ENCODE measurements at places on chromosomes 7 and 10. TPM values are rescaled to one million over a fixed set of nuclear protein-coding genes. Genes with fewer than 3 reads are reported as not detected.
A peak's percentile ranks its signal among the peaks of the same experiment; 100 is the strongest.

The CALHM2 gene
- total RNA-seq, result 135 TPM

DNA sequence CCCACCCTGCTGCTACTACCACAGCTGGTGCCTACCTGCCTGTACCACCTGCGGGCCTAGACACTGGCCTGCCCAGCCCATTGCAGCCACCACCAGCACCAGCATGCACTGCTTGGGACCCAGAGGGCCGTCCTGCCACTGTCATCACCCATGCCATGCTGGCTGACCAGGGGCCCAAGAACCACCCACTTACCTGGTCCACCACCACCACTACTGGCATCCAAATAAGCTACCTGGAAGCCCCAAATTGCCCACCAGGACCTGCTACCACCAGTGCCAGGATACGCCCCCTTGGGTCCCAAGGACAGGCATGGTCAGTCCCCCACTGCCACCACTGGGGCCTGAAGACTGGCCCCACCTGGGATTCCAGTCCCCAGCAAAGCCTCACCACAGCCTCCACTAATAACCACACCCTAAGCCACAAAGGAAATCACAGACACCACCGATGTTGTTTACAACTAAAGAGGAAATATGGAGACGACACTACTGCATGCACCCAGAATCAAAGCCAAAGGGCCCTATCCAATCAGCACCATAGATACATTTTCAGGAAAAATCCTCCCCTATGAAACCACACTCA is 70.5 kb upstream of the DIP2C start:
- no peak for DNase-seq
- no peak overlapping the region for H3K27ac ChIP-seq
- H3K4me3 ChIP-seq, result no peak overlapping the region
- H3K36me3 ChIP-seq, result peaks cover 7% of the 10 kb centered on the region
- peaks cover 20% of the 10 kb centered on the region for H3K27me3 ChIP-seq
- H3K4me1 ChIP-seq, result peaks cover 9% of the 10 kb centered on the region

- peaks cover 49% of the 10 kb centered on the region for H3K36me3 ChIP-seq
- no peaks in the 10 kb centered on the region for H3K27me3 ChIP-seq
- peak overlapping the region; percentile 94 for H3K27ac ChIP-seq
- peak; percentile 82 for DNase-seq
Observed at GRCh38 chr10:72086466-72087391, 1.6 kb downstream of the SPOCK2 start.

DNA sequence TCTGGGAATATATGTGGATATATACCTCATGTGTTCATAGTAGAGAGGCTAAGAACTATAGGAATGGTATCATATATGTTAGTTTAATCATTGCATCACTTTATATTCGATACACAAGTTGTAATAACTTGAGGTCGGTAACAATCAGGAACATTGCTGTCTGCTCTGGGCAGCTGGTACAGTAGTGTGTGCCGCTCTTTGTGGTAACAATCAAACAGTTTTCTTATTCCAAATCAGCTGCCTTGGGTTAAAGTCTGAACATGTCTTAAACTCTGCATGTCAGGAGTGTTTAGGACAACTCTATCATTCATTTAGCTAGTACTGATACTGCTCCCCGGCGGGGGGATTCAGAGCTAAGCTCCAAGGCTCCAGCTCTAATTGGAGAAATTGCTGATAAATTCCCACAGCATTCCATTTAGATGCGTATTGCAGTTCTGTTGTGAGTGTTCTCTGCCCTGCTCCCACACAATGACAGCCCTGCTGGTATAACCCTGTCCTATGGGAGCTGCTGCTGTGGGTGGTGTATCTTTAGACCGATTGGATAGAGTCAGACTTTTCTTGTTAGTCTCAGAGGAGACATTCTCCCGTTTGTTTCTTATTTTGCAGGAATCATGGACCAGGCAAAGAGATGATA is 707.5 kb upstream of the FZD8 start:
- H3K27ac ChIP-seq, result no peak overlapping the region
- H3K4me3 ChIP-seq, result no peak overlapping the region
- H3K4me1 ChIP-seq, result no peaks in the 10 kb centered on the region
- no peaks in the 10 kb centered on the region for H3K36me3 ChIP-seq

The FAM180A gene
- total RNA-seq, result not detected

GRCh38 chr7:80440883-80441282 is 71.0 kb downstream of the GNAT3 start:
- no peaks in the 10 kb centered on the region for H3K4me1 ChIP-seq
- DNase-seq, result no peak
- no peaks in the 10 kb centered on the region for H3K27me3 ChIP-seq
- H3K4me3 ChIP-seq, result no peak overlapping the region

- peaks cover 9% of the 10 kb centered on the region for H3K4me1 ChIP-seq
- H3K4me3 ChIP-seq, result no peak overlapping the region
- no peaks in the 10 kb centered on the region for H3K27me3 ChIP-seq
- no peak overlapping the region for H3K27ac ChIP-seq
Observed at GRCh38 chr7:32532716-32533115, 37.4 kb downstream of the AVL9 start.

- no peak overlapping the region for H3K27ac ChIP-seq
- H3K4me1 ChIP-seq, result peaks cover 25% of the 10 kb centered on the region
- no peak for DNase-seq
- no peaks in the 10 kb centered on the region for H3K27me3 ChIP-seq
- no peak overlapping the region for H3K4me3 ChIP-seq
Observed at GRCh38 chr7:97868788-97869187, 3.4 kb downstream of the ASNS start.

GRCh38 chr10:34291466-34292193 is 523.5 kb downstream of the PARD3 start:
- no peaks in the 10 kb centered on the region for H3K36me3 ChIP-seq
- H3K27ac ChIP-seq, result no peak overlapping the region

The CNPY1 gene
- total RNA-seq, result not detected

DNA sequence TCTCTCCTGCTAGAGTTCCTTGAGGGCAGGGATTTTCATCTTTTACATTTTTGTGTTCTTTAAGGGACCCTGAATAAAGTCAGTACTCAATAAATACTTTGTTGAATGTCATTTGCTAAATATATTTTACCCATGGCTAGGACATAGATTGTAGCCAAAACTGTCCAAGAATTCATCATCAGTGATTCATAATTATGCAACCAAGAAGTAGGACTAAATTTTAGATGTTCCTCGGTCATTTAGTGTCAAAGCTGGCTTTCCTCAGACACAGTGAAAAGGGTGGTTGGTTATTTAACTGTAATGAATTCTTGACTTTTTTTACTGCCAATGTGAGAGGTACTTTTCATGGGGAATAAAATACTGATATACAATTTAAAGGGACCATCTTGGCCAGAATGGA is 3.3 kb downstream of the NUDT13 start:
- peaks cover 15% of the 10 kb centered on the region for H3K4me1 ChIP-seq
- no peak overlapping the region for H3K27ac ChIP-seq
- peaks cover 25% of the 10 kb centered on the region for H3K36me3 ChIP-seq

DNA sequence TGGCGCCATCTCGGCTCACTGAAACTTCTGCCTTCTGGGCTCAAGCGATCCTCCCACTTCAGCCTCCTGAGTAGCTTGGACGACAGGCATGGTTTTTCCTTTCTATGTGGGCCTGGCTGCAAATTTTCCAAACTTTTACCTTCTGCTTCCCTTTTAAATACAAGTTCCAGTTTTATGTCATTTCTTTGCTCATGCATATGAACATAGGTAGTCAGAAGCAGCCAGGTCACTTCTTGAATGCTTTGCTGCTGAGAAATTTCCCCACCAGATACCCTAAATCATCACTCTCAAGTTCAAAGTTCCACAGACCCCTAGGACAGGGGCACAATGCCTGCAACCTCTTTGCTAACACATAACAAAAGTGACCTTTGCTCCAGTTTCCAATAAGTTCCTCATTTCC is 21.6 kb upstream of the RPEL1 start:
- no peak overlapping the region for H3K4me3 ChIP-seq
- DNase-seq, result no peak
- H3K36me3 ChIP-seq, result no peaks in the 10 kb centered on the region
- no peaks in the 10 kb centered on the region for H3K4me1 ChIP-seq

The REPIN1 gene
- total RNA-seq, result 40.9 TPM

DNA sequence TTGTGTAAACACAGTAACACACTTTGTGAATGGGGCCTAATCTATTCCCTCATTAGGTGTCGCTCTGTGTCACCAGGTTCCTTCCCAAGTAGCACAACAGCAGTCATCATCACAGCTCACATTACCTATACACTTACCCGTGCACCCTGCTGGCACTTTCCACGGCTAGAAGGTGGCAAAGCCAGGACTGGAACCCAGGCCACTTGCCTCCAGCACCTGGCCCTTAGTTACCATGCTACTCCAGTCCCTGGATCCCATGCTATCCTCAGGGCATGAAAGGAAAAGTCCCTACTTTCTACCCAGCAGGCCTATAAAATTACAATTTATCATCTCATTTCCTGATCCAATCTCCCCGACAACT is 18.4 kb downstream of the SMURF1 start:
- H3K27ac ChIP-seq, result no peak overlapping the region
- H3K27me3 ChIP-seq, result no peaks in the 10 kb centered on the region
- peaks cover 17% of the 10 kb centered on the region for H3K4me1 ChIP-seq

The MAD1L1 gene
- 82.7 TPM for total RNA-seq

DNA sequence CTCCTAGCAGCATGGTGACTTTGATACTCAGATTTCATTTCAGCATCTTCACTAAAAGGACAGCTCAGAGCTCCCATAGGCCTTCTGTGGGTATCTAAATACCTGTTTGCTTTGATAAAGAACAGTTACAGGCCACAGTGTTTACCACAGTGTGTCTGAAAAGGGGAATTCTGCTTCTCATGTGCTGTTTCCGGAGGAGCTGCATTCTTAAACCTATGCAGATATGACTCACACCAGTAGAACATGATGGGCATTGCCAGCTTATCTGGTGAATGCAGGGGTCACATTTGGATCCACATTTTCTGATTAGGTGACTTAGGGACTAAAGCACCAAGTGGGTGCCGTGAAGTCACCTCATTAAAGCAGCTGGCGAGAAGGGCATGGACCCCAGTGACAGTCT is 52.6 kb downstream of the TRRAP start:
- H3K27me3 ChIP-seq, result no peaks in the 10 kb centered on the region
- peaks cover 6% of the 10 kb centered on the region for H3K4me1 ChIP-seq
- H3K36me3 ChIP-seq, result peaks cover 69% of the 10 kb centered on the region
- DNase-seq, result no peak
- no peak overlapping the region for H3K27ac ChIP-seq
- H3K4me3 ChIP-seq, result no peak overlapping the region

DNA sequence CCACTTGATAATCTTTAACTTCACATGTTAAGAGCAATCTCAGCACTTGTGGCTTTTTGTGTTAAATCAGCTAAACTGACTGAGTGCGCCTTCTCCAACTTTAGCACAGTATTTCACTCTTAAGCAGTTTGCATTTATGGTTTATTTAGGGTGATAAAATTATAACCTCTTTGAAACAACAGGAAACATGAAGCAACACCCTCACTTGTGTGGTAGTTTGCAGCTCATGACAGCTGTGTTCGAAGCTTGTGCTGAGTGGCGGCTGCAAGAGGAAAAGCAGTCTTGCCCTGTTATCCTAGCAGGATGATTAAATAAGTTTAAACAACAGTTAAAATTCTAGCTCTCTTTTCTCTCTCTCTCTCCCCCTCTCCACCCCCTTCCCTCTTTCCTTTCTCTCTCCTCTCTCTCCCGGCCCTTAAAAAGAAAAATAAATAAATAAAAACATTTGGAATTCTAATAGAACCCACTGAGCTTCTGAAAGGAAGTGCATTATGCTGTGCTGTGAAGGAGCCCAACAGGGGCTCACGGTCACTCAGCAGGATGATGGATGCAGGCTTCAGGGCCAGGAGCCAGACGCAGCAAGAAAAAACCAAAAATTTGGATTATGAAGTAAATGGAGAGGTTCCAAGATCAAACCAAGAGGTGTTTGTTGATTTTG is 25.2 kb downstream of the OGDH start:
- peak overlapping the region; percentile 89 for H3K27ac ChIP-seq
- H3K36me3 ChIP-seq, result peaks cover 60% of the 10 kb centered on the region
- H3K4me3 ChIP-seq, result peak overlapping the region; percentile 38
- DNase-seq, result peak; percentile 48

- peaks cover 11% of the 10 kb centered on the region for H3K36me3 ChIP-seq
- H3K4me1 ChIP-seq, result peaks cover 17% of the 10 kb centered on the region
- no peak overlapping the region for H3K4me3 ChIP-seq
- no peak overlapping the region for H3K27ac ChIP-seq
Observed at GRCh38 chr10:132696728-132697577, 89.0 kb downstream of the NKX6-2 start.

- no peak overlapping the region for H3K4me3 ChIP-seq
- H3K36me3 ChIP-seq, result no peaks in the 10 kb centered on the region
- no peak overlapping the region for H3K27ac ChIP-seq
- peaks cover 4% of the 10 kb centered on the region for H3K4me1 ChIP-seq
- peaks cover 2% of the 10 kb centered on the region for H3K27me3 ChIP-seq
Observed at GRCh38 chr7:100003711-100004661, 11.4 kb upstream of the ZKSCAN1 start.

The SLC39A12 gene
- total RNA-seq, result not detected

The ANKRD7 gene
- 0.47 TPM for total RNA-seq

The PON3 gene
- total RNA-seq, result not detected

DNA sequence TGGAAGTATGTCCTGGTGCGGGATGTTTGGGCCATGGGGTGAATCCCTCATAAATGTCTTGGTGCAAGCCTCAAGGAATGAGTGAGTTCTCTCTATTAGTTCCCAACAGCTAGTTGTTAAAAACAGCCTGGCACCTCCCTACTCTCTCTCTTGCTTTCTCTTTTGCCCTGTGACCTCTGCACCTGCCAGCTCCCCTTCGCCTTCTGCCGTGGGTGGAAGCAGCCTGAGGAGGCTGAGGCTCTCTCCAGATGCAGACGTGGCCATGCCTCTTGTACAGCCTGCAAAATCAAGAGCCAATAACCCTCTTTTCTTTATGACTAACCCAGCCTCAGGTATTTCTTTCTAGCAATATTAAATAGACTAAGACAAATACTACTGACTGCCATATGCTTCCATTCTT is 210.3 kb downstream of the POM121L12 start:
- no peak overlapping the region for H3K4me3 ChIP-seq
- no peaks in the 10 kb centered on the region for H3K27me3 ChIP-seq
- no peak for DNase-seq

- H3K27me3 ChIP-seq, result no peaks in the 10 kb centered on the region
- DNase-seq, result no peak
- H3K4me3 ChIP-seq, result no peak overlapping the region
- no peaks in the 10 kb centered on the region for H3K36me3 ChIP-seq
Observed at GRCh38 chr10:60314069-60314940, 75.4 kb downstream of the ANK3 start.

- no peak overlapping the region for H3K4me3 ChIP-seq
- no peaks in the 10 kb centered on the region for H3K27me3 ChIP-seq
- peaks cover 16% of the 10 kb centered on the region for H3K4me1 ChIP-seq
- DNase-seq, result no peak
Observed at GRCh38 chr10:62095181-62096122, 173.2 kb downstream of the RTKN2 start.

The WEE2 gene
- not detected for total RNA-seq

DNA sequence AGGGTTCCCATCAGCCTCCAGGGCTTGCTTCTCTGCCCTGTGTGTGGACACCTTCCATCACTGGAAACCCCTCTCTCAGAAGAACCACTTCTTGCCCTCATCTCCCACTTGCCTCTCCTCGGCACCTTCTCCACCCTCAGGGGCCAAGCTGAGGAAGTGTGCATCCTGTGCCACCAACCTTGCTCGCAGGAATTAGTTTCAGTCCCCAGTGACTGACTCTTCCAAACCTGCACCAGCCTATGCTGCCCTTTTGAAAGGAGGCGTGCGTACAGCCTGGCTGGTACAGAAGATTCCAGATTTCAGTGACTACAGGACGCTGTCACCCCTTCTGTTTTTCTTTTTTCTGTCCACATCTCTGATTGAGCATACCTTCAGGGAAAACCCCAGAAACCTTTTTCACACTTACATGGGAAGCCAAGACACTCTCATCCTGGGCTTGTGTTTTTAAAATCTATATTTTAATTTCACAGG is 67.1 kb downstream of the IKZF1 start:
- H3K4me1 ChIP-seq, result peaks cover 92% of the 10 kb centered on the region
- peak overlapping the region; percentile 83 for H3K27ac ChIP-seq
- no peaks in the 10 kb centered on the region for H3K27me3 ChIP-seq

GRCh38 chr10:91313-91712 is 42.2 kb upstream of the TUBB8 start:
- no peak overlapping the region for H3K27ac ChIP-seq
- DNase-seq, result peak; percentile 5
- peaks cover 11% of the 10 kb centered on the region for H3K27me3 ChIP-seq
- peaks cover 15% of the 10 kb centered on the region for H3K4me1 ChIP-seq

Measured in activated CD8-positive, alpha-beta T cell treated with anti-CD3 and anti-CD28 coated beads, Interleukin-2, amount 10 ng/mL, durations not matched to agents 7 days and 5 days (primary cell).